ENCODE measurements at places on chromosomes 1 and 21.

DNA sequence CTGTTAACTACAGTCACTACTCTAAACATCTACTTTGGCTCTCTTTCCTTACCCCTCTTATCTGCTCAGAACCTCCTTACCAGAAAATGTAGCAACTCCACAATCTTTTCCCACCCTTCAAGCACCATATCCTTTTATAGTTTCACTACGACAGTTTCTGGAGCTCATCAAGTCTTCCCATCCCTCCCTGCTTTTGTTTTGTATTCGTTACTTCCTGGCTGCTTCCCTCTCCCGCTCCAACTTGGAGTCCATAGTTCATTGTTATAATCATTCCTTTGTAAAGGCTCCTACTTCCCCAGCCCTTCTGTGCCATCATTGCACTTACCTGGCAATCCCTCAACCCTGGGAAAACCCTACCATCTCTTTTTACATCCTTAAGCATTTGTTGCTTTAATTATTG is 18.0 kb downstream of the MPZL1 start:
- no peak for DNase-seq

DNA sequence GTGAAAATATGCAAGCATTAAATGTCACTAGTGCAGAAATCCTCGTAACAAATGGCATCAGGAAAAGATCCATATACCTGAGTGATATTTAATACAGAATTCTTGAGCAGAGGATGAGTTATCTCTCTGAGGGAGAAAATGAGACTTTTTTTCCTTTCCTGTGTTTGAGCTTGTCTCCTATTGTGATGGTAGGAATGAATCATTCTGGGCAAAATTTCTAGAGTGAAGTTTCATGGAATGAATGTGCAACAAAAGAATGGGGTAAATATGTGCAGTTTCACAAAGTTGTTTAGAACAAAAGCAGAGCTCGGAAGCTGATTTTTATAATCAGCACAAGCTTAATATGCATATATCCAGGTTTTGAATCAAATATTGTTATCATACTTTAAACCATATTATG is 4.6 kb downstream of the CTPS1 start:
- DNase-seq, result no peak

DNA sequence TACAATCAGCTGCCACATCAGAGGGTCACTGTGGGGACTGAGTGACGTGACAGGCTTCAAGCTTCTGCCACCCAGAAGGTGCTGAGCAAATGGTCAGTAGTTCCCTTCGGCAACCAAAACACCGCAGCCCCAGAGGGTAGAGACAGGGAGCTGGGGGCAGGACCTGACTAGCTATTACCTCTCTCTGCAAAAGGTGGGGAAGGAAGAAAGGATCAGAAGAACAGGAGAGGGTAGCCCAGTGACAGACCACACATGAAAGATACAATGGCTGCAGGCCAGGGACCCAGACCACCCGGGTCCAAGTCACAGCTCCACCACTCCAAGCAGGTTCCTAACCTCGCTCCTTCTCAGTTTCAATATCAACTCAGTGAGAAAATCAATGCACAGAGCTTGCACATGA is 377.1 kb downstream of the NPHP4 start:
- DNase-seq, result no peak

GRCh38 chr1:229159668-229160544 is 111.0 kb upstream of the RAB4A start:
- DNase-seq, result no peak

GRCh38 chr21:22579741-22580140 is 1581.5 kb downstream of the NCAM2 start:
- no peak for DNase-seq

DNA sequence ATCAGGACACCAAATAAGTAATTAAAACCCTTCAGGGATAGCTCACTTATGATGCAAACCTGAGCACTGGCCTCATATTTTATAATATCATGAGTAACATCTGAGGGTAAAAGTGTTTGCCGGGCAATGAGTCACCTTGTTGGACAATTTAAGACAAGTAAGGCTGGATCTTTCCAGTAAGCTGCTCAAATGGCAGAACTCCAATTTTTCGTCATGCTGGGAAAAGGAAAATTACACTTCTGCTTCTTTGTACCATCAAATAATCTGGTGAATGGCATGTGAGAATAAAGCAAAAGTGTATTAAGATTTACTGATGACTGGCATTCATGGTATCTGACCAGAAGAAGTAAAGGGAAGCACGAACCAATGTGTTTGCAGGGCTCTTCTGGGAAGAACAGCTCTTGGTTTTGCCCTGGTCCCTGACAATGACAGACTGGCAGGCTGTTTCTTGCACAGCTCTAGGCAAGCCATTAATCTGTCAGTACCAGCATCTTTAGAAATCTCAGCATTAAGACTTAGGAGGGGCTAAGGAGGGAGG is 392.2 kb downstream of the VAV3 start:
- no peak for DNase-seq

- no peak for DNase-seq
These were observed 566 bp upstream of the PAQR7 start for GRCh38 chr1:25875856-25876692.

DNA sequence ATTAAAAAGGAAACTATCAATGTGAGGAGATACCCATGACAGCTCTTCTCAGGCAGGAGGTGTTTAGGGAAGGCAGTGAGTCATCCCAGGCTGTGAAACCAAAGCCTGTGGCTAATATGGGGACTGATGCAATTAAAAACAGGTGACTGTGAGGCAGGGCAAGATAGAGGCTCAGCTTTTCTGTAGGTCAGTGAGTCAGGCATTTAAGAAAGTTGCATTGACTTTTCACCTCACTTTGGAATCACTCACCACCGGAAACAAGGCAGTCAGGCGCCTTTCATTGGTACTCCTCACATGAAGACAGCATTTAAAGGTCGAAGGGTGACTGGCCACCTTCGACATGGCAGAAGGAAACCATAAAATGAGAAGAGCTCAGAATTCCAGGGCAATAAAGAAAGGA is 54.5 kb downstream of the PAPPA2 start:
- DNase-seq, result no peak

- no peak for DNase-seq
These were observed 222.9 kb upstream of the RAB4A start for GRCh38 chr1:229047840-229048620.

- no peak for DNase-seq
These were observed 83.8 kb downstream of the TPR start for GRCh38 chr1:186291271-186291670.

DNA sequence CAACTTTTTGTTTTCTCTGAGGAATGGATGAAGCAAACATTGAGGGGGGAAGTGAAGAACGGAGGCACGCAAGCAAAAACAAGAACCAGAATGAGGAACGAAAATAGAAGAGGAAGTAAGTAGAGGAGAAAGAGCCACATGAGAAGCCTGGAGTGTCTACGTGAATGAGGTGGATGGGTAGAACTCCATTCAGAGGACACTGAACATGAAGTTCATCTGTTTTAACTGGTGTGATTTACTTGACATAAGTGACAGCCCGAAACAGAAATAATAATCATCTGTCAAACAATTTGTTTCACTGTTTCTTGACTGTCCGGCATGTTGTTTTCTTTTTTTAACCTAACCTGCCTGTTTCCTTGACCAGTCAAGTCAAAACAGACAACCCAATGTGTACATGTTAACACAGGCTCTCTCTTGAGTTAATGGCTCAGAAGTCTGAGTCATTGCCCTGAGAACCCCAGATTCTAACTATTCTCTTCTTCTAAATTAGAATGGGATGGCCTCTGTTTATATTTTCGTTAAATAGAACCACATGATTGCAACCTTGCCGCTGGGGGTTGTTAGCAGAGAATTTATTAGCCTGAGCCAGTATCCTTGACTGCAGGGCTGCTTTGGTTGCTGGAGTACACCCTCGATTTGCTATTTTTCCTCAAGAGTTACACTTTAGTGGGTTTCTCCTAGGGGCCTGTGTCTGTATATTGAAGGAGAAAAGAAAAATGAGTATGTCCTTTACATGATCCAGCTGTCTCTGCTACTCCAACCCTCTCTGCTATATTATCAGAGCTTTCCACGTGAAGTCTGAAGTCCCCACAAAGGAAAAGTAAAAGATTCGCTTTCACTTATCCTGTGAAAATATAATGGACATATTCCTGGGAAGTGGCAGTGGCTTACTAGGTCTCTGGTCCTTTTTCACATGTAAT is 151.7 kb downstream of the ZC3H11B start:
- no peak for DNase-seq

DNA sequence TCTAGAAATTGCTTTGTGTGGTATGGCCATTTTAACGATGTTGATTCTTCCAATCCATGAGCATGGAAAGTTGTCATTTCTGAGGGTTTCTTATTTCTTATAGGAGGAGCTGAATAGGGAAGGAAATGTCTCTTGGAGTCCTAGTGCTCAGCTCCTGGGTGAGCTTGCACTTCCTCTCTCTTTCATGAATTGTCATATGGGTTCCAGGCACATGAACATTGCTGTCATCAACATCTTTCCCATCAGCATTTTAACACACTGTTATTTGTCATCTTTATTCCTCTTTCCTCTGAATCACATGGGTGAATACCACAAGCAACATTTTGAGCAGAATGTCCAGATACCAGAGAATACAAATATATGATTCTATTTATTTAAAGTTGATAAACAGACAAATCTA is 23.4 kb downstream of the SLAMF6 start:
- no peak for DNase-seq

- DNase-seq, result no peak
These were observed 53.5 kb downstream of the PTPRF start for GRCh38 chr1:43584204-43584603.

DNA sequence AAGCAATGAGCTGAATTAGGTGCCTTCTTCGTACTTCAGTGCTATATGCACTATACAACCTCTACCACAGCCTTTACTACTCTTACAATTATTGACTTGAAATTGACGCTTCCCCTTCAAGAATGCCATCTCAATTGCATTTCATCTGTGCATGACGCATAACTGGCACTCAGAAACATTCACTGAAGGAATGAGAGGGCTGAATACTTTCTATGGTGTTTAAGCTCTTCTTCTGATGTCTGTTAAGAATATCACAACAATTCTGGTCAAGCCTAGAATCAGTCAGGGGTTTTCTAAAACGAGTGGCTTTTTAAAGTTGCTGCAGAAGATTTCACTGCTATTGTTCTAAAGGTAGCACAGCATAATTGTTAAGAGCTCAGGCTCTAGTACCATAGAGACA is 11.5 kb downstream of the DENND1B start:
- no peak for DNase-seq

GRCh38 chr1:160544647-160545046 is 21.6 kb upstream of the SLAMF6 start:
- DNase-seq, result no peak

- DNase-seq, result no peak
These were observed 994 bp upstream of the ACBD6 start for GRCh38 chr1:180503280-180503862.

- DNase-seq, result no peak
These were observed 28.6 kb upstream of the PDE4B start for GRCh38 chr1:65764052-65764451.

DNA sequence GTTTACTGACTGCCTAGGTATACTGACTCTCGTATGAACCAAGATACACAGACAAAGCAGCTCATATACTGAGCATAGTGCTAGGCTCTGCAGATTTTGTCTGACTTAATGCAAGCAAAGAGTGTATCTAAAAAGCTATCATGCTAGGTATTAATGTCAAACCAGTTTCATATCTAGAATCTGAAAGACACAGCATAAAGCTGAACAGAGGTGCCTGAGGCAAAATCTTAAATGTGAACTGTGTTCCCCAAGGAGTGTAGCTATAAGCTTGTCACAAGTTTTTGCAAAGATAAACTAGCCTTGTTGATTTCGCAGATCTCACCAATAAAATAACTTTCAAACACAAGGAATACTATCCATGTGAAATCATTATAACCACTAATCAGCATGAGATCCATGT is 18.1 kb downstream of the JAK1 start:
- DNase-seq, result no peak

DNA sequence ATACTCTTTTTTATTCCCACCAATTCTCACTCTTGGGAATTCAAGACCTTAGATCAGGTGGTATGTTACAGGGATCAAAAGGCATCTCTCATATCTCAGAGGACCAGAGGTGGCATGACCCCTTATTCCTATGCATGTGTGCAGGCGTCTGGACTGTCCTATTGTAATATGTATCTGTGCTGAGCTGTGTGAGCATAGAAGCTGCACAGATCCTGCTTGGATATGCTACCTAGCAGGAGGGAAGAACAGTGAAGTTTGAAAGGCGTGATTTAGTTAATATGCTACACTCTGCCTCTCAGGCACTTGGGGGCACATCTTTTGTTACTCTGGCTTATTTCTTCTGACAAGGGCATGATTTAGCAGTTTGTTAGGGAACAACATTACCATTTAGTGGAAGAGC is 86.7 kb upstream of the ZRANB2 start:
- no peak for DNase-seq

GRCh38 chr1:84382127-84382526 is 16.2 kb upstream of the DNASE2B start:
- no peak for DNase-seq

DNA sequence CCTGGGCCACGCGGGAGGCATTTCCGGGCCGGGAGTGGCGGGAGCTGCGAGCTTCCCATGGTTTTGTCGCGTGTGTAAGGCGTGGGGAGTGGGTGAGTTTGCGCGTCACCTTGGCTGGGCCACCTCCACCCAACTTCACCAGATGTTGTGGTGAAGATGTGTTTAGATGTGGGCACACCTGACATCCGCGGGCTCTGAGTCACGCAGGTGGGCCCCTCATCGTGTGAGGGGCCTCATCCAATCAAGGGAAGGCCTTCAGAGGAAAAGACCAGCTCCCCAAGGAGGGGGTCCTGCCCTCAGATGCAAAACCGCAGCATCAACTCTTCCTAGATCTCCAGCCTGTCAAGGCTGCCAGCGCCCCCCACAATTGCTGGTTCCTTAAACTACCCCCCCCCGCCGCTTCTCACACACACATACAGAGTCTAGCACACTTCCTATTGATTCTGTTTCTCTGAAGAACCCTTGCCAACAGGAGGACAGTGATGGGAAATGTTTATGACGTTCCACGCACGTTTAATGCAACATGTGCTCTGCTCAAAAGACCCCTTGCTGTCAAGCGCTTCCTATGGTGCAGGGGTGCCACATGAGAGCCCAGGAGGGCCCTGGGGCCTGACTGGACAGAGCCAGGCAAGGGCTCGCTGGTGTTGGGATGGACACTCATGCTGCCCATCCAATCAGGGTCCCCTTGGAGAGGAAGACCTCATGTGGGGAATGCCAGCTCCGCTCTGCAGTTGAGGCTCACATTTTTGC is 11.9 kb downstream of the ACTRT2 start:
- DNase-seq, result no peak

DNA sequence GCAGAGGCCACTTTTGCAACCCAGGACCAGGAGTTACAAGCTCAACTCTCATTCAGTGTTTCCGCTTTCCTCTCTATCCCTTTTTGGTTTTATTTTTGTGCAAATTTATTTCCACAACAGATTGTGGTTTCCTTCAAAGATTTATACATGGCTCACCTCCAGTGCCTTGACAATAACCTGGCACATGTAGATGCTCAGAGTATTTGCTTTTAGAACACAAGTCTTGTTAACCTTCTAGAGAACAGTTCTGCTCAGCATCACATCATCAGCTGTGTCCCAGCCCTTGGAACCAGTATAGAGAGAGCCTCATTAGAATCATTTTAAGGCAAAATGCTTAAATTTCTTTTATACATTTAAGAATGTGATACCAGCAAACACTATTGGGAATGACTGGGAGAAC is 133.7 kb downstream of the TENT5C start:
- no peak for DNase-seq
